GM23338 (cell line): ENCODE measurements at places on chromosomes 16 and 17. TPM values are rescaled to one million over a fixed set of nuclear protein-coding genes. Genes with fewer than 3 reads are reported as not detected.

GRCh38 chr17:81065500-81065899 is 30.5 kb downstream of the BAIAP2 start:
- no peak overlapping the region for H3K27ac ChIP-seq
- no peaks in the 10 kb centered on the region for H3K4me1 ChIP-seq
- H3K4me3 ChIP-seq: no peak overlapping the region
- DNase-seq: no peak
- H3K27me3 ChIP-seq: no peaks in the 10 kb centered on the region

DNA sequence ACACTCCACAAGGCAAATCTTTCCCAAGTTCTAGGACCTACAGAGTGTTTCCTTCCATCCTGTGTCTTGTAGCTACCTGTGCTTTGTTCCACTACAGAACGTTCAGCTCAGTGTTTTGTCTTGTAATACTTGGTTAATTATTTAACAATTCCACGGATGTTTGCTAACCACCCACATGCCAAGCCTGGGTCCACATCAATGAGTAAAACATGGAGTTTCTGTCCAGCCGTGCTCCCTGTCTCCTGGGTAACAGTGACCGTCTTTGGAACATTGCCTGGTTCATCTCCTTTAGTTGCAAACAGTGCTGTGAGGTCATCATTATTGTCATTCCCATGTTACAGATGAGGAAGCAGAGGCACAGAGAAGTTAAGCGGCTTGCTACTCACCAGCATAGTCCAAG is 41.3 kb downstream of the IRF8 start:
- H3K27ac ChIP-seq: no peak overlapping the region
- no peaks in the 10 kb centered on the region for H3K4me1 ChIP-seq
- no peaks in the 10 kb centered on the region for H3K36me3 ChIP-seq
- no peak overlapping the region for H3K4me3 ChIP-seq
- DNase-seq: no peak

GHDC gene
- total RNA-seq: 6.4 and 13.8 TPM in 2 replicates

NUBP2 gene
- 143 and 175 TPM in 2 replicates for total RNA-seq

GRCh38 chr16:84976644-84977400 is 34.5 kb downstream of the ZDHHC7 start:
- DNase-seq: no peak
- H3K27me3 ChIP-seq: no peaks in the 10 kb centered on the region
- peaks cover 13% of the 10 kb centered on the region for H3K36me3 ChIP-seq
- H3K4me3 ChIP-seq: no peak overlapping the region
- no peak overlapping the region for H3K27ac ChIP-seq

DNA sequence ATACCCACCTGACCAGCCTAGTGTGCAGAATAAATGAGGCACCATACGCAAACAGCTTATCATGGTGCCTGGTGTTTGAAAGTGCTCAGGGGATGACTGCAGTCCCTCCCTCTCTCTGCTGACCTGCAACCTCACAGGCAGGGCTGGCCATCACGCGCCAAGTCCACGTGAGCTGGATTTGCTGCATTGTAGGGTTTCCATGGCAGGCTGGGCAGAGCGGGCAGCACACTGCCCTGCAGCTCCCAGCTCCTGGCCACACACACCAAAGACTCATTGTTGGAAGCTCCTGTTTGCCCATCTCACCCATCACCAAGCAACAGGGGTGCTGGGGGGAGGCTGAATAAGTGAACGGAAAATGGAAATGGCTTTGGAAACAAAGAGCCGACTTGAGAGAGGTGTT is 81.8 kb downstream of the IRX3 start:
- no peaks in the 10 kb centered on the region for H3K36me3 ChIP-seq
- no peaks in the 10 kb centered on the region for H3K27me3 ChIP-seq
- H3K4me3 ChIP-seq: no peak overlapping the region
- no peak for DNase-seq
- no peaks in the 10 kb centered on the region for H3K4me1 ChIP-seq

DNA sequence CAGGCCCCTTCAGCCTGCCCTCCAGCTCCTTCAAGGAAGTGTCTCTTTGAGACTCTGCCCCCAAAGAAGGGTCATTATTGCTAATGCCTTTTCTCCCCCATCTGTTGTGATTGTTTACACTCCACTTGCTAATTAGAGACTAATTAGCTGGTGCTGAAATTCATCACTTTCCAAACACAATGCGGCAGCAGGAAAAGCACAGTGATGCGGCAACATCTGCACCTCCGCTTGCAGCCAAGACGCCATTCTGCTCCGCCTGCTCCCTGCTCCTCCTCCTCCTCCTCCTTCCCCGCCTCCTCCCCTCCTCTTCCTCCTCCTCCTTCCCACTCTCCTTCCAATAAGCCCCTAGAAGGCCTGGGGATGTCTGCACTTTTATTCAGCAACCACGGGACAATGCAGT is 110.5 kb downstream of the SDK2 start:
- peaks cover 8% of the 10 kb centered on the region; the same call in 1 of the 2 replicates for H3K4me1 ChIP-seq
- H3K27ac ChIP-seq: no peak overlapping the region

DNA sequence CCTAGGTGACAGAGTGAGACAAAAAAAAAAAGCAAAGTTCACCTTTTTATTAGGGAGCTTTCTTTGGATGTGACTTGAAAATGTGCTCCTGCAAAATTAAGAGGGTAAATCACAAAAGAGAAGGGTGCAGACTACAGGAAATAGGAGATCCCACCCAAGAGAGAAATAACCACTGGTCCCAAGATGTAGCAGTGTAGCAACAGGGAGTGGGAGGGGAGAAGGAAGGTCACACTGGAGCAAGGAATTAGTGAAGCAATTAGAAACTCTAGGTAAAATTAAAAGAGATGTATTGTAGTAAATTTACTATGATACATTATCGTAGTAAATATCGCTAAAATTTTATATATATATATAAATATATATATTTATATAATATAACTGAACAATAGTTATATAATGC is 12.3 kb upstream of the SPN start:
- H3K27me3 ChIP-seq: no peaks in the 10 kb centered on the region
- no peaks in the 10 kb centered on the region for H3K36me3 ChIP-seq
- H3K27ac ChIP-seq: no peak overlapping the region
- H3K4me3 ChIP-seq: no peak overlapping the region
- DNase-seq: no peak
- H3K4me1 ChIP-seq: peaks cover 11% of the 10 kb centered on the region

GRCh38 chr17:29590411-29591145 is 1.1 kb upstream of the GIT1 start:
- H3K27ac ChIP-seq: no peak overlapping the region
- peak overlapping the region; percentile 81 for H3K4me3 ChIP-seq
- peaks cover 12% of the 10 kb centered on the region for H3K27me3 ChIP-seq
- peak; percentile 48 for DNase-seq
- peaks cover 34% of the 10 kb centered on the region for H3K4me1 ChIP-seq

TBC1D3C gene
- not detected in 2 replicates for total RNA-seq

DNA sequence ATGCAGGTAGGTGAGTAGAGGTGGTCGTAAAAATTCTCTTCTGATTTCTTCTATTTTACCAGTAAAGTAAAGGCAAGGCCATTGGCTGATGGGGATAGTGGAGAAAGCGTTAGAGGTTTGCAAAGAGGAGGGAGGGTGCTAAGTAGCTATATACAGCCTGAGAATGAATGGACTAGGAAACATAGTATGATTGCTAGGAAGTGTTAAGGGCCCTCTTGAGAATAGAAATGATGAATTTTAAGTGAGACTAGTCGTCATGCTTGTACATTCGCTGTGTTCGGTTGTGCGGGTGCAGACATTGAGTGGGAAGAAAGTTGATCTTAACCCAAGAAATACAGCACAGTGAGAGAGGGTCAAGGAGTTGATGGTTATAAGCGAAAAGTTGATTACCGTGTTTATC is 7.2 kb upstream of the HS3ST2 start:
- DNase-seq: no peak
- no peak overlapping the region for H3K27ac ChIP-seq
- H3K4me3 ChIP-seq: no peak overlapping the region

CCL7 gene
- total RNA-seq: not detected in 2 replicates

TNFRSF13B gene
- not detected in 2 replicates for total RNA-seq

TBX21 gene
- total RNA-seq: not detected in 2 replicates

MC1R gene
- total RNA-seq: 2.9 and 4.3 TPM in 2 replicates

GRCh38 chr17:48231995-48232959 is 124.7 kb downstream of the SNX11 start:
- no peaks in the 10 kb centered on the region; the same call in 1 of the 2 replicates for H3K27me3 ChIP-seq
- H3K4me3 ChIP-seq: no peak overlapping the region
- H3K27ac ChIP-seq: no peak overlapping the region
- no peaks in the 10 kb centered on the region for H3K4me1 ChIP-seq
- no peak for DNase-seq

DNA sequence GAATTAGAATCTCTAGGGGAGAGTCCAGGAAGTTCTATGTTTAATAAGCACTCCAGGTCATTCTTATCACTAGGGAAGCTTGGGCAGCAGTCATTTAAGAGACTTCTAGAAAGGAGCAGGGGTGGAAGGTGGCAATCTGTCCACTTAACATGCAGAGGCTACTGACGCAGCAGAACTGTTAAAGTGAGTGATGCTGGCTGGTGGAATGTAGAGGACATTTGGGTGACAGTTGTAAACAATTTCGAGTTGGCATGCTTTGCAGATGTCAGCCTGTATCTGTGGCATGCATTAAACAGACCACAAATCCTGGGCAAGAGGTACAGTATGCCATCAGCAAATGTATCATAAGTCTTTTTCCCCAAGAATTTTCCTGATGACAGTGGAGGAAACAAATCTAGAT is 40.5 kb upstream of the HS3ST3A1 start:
- H3K27ac ChIP-seq: no peak overlapping the region
- H3K27me3 ChIP-seq: no peaks in the 10 kb centered on the region
- no peaks in the 10 kb centered on the region for H3K36me3 ChIP-seq
- no peak for DNase-seq
- H3K4me1 ChIP-seq: peaks cover 8% of the 10 kb centered on the region; the same call in 1 of the 2 replicates
- no peak overlapping the region for H3K4me3 ChIP-seq

DNA sequence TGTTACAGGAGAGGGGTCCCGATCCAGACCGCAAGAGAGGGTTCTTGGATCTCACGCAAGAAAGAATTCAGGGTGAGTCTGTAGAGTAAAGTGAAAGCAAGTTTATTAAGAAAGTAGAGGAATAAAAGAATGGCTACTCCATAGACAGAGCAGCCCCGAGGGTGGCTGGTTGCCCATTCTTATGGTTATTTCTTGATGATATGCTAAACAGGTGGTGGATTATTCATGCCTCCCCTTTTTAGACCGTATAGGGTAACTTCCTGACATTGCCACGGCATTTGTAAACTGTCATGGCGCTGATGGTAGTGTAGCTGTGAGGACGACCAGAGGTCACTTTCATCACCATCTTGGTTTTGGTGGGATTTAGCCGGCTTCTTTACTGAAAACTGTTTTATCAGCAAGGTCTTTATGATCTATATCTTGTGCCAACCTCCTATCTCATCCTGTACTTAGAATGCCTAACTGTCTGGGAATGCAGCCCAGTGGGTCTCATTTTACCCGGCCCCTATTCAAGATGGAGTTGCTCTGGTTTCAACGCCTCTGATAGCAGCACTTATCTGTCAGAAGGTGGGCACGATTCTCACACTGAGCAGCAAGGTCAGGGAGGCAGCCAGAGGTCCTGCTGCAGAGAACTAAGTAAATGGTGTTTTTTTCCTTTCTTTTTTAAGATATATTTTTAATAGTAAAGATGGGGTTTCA is 26.5 kb upstream of the XYLT2 start:
- peaks cover 15% of the 10 kb centered on the region for H3K4me1 ChIP-seq
- no peaks in the 10 kb centered on the region for H3K27me3 ChIP-seq
- DNase-seq: no peak
- H3K36me3 ChIP-seq: no peaks in the 10 kb centered on the region

DNA sequence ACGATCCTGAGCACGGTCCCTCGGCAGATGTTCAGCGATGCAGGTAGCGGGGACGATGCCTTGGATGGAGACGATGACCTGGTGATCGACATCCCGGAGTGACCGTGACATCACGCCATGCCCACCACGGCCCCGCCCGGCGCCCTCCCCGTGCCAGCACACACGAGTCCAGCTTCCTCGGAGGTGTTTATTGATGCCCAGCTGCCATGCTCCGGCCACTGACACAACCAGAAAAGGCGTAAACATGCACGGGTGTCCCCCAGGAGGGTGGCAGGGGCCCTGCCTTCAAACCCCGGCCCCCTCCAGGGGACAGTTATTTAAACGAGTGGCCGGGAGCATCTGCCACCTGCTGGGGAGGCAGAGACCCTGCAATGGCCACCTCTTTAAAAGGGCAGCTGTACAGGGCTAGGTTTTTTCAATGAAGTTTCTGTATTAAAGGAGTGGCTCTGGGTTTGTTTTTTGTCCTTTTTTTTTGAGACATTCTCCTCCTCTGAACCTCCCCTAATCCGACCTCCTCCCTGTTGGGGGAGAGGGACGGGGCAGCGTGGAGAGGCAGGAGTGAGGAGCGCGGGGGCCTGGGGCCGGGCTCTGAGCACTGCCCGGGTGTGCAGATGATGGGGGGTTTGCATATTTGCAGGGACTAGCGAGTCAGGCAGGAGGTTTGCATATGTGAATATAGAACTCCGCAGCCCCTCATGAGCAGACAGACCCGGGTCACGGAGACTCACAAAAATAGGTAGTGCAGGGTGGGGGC is 5.3 kb downstream of the DOC2A start:
- H3K36me3 ChIP-seq: no peaks in the 10 kb centered on the region
- peaks cover 16% of the 10 kb centered on the region for H3K27me3 ChIP-seq
- peak; percentile 79 for DNase-seq
- peaks cover 19% of the 10 kb centered on the region for H3K4me1 ChIP-seq

MT1M gene
- 1.1 TPM in 1 of 2 replicates, not detected in the other for total RNA-seq

HBZ gene
- total RNA-seq: not detected in 2 replicates

DNA sequence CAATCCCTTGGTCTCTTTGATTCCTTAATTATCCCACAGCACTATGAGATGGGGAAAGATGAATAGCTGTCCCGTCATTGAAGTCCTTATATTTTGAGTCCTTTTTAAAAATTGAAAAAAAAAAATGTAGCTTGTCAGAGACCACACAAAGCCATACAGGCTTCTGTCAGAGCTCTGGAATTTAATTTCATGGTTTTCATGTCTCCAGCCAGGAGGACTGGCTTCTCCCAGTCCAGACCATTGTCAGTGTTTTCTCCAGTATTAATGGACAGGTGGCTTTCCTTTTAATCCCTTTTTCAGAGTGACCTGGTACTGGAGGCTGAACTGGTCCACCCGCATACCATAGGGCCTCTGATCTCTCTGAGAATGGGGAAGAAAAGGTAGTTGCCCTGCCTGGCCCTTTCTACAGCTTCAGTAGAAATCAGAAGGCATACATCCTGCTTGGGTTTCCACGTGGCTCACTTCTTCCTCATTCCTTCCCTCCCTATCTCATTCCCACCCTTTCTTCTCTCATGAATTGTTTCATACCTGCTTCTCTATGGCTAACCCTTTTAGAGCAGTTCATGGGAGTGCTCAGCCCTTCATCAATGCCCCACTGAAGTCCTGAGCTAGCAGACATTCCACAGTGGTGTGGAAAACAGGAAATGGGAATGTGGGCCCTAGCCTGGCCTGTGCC is 29.1 kb downstream of the TRIM16 start:
- H3K36me3 ChIP-seq: peaks cover 4% of the 10 kb centered on the region; the same call in 1 of the 2 replicates
- DNase-seq: no peak
- H3K4me1 ChIP-seq: peaks cover 3% of the 10 kb centered on the region; the same call in 1 of the 2 replicates
- no peak overlapping the region for H3K4me3 ChIP-seq
- H3K27ac ChIP-seq: peak overlapping the region; percentile 55; the same call in 1 of the 2 replicates
- no peaks in the 10 kb centered on the region for H3K27me3 ChIP-seq

DNA sequence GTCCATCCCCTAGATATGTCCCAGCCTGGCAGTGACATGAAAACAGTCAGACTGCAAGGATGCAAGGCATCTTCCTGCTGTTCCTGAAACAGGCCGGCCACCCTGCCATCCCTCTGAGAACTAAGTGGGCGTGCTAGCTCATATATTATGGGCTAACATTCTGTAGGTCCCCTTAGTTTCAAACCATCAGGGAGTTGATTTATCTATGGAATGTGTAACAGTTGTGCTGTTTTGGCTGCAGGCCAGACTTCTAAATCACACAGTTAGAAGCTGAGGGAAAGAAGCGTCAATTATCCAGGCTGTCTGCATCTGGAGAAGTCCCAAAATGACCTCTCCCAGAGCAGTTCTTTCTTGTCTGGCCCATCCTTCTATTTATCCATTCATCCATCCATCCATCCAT is 102.7 kb upstream of the DNAH9 start:
- H3K36me3 ChIP-seq: peaks cover 5% of the 10 kb centered on the region; the same call in 1 of the 2 replicates
- DNase-seq: no peak
- no peak overlapping the region for H3K4me3 ChIP-seq
